Activated CD4-positive, alpha-beta T cell treated with anti-CD3 and anti-CD28 coated beads for 36 hours (primary cell): ENCODE measurements at places on chromosomes 6 and 20.
A peak's percentile ranks its signal among the peaks of the same experiment; 100 is the strongest.

GRCh38 chr20:46746956-46747526, 37.6 kb downstream of the SLC2A10 start:
- DNase-seq: no peak

GRCh38 chr20:21396599-21397340, 556 bp downstream of the NKX2-4 start:
- peak; percentile 30 for DNase-seq

DNA sequence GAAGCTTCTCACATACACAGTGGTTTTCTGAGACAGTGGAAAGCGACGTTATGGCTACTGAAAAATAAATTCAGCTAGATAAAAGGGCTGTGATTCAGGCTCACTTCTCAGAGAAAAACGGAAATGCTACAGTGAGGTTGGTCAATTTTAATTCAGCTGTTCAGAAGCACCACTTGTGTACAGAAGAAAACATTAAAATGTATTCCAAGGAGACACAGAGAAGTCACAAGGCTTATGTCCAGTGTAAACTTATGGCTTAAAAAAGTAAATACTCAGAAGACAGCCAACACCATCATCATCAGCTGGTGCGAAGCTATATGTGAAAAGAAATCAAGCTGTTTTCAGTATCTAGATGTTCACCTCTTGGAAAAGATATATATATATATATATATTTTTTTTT, 68.6 kb downstream of the ABHD12 start:
- no peak for DNase-seq

DNA sequence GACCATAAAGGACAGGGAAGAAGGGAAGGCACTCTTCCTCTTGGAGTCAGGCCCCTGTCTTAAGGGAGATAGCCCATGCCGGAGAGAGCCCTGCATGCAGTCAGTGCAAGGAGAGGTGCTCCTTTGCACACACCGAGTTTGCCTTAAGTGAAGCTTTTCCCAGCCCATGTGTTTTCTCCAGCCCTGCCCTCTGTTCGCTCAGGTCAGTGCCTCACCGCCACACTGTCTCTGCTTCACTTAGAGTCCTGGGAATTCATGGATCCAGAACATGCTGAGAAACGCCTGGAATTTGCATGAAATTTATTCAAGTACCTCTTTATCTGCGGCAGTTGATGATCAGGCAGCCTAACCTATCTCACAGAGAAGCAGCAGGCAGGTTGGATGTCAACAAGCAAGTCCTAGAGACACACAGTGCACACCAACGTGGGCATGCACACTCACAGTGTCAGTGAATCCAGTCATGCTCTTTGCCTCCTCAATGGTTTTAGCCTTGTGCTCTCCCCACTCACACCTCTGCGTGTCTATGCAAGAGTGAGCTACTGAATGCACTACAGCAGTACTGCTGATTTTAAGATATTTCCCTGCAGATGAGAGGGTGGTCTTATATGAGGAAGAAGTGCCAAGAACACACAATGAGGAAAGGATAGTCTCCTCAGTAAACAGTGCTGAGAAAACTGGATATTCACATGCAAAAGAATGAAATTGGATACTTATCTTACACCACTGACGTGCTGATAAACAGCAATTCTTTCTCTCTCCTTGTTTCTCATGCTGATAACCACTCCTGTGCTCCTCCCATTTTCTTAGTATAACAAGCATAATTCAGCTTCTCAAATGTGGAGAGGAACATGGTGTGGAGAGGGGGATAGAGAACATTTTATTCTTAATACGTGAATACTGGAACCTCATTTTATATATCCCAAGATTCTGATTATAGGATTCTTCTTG, 295.1 kb upstream of the CDYL start:
- DNase-seq: no peak

GRCh38 chr20:62352402-62353288, 14.5 kb downstream of the LAMA5 start:
- DNase-seq: no peak
